Testis (tissue), 5 donors: ENCODE measurements at places on chromosomes 3 and 15.

GRCh38 chr3:143442814-143443447, 323.4 kb downstream of the CHST2 start:
- DNase-seq, result no peak

DNA sequence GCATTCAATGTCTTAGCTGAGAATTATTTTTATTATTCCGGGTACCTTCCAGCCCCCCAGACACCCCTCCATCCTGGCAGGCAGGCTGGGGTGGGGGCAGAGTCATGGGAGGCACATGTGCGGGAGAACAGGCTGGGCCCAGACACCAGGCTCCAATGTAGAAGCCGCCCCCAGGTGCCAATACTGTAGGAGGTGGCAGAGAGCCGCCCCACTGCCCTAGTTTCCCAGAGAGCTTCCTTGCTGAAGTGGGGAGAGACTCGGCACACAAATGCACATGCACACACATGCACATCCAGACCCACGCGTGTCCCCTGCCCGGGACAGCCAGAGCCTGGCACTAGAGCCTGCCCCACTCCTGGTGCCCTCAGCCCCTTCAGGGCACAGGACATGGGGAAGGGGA, 98.4 kb upstream of the LINGO1 start:
- DNase-seq, result no peak

- no peak for DNase-seq
These were observed 1028.7 kb downstream of the NTRK3 start for GRCh38 chr15:87227846-87228245.

- DNase-seq, result no peak
These were observed 43.1 kb downstream of the STARD5 start for GRCh38 chr15:81280696-81281455.

DNA sequence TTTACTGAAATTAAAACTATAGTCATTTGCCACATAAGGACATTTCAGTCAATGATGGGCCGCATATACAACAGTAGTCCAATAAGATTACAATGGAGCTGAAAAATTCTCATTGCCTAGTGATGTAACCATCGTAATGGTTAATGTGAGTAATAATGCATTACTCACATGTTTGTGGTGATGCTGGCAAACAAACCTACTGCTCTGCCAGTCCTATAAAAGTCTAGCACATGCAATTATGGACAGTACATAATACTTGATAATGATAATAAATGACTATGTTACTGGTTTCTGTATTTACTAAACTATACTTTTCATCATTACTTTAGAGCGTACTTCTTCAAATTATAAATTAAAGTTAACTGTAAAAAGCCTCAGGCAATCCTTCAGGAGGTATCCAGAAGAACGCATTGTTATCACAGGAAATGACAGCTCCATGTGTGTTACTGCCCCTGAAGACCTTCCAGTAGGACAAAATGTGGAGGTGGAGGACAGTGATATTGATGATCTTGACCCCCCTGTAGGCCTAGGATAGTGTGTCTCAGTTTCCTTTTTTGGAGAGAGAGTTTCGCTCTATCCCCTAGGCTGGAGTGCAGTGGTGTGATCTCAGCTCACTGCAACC, 102.7 kb downstream of the ATP1B3 start:
- no peak for DNase-seq

DNA sequence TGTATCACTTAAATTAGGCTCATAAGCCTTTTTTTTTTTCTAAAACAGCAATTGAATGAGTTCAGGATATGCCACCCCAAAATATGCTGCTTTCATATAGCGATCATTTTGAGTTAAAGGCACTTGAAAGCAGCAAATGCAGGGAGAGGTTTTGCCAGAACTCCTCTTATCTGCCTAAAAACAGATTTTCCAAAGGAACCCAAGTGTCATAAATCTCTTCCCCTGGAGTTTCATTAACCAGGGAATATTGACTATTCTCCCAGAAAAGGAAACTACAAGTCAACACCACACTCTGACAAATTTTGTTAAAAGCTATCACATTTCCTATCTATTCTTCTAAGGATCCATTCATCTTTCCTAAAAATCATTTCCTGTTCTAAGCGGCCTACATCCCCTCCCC, 11.3 kb downstream of the DNAAF4 start:
- DNase-seq, result no peak

- no peak for DNase-seq
These were observed 339.5 kb upstream of the DNAJC19 start for GRCh38 chr3:181329024-181329423.

DNA sequence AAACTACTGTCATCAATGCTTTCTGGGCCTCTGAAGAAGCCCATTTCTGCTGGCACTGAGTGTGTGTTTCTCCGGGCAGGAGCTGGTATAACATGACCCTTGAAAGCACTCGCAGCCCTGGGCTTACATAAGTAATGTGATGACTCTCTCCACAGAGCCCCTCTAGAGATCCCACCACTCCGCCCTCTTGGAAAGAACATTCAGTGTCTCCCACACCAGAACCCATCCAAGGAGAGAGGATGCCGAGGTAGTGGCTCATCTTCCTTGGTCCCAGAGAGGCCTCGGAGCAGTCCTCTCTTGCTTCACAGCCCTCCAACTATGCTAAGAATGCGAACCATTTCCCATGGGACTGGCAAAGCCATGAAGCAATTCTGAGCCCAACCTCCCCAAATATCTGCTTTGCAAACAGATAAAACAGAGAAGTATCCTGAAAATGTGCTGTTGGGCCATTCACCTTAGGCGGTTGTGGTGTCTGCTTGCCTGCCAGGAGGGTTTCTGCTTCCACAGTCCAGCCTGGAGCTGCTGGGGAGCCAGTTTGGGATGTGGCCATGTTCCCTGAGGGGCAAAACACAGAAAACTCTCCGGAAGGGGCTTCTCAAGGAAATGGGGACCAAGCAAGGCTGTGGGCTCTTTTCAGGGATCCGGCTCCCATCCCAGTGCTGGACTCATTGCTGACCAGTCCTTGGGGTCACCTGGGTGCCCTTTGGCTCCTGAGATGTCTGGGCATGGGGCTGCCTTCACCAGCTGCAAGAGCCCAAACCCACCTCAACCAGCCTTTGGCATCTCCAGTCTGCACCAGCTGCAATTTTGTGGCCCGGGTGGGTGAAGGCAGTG, 47.3 kb downstream of the AMOTL2 start:
- peak; percentile 41 for DNase-seq

DNA sequence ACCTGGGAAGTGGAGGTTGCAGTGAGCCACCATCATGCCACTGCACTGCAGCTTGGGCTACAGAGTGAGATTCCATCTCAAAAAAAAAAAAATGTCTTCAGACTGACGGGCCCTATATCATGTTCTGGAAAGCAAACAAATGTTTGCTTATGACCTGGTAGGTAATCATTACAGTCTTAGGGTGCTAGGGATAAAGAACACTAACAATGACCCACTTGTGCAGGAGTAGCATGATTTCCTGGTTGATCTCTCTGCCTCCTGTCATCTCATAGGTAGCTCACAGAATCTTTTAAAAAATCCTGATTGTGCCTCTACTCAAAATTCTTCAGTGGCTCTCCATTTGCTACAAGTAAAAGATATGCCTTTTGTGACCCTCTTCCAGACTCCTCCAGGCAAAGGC, 74.5 kb upstream of the TSPAN3 start:
- DNase-seq, result no peak
